ENCODE measurements at places on chromosomes 12 and 14.
A peak's percentile ranks its signal among the peaks of the same experiment; 100 is the strongest.

DNA sequence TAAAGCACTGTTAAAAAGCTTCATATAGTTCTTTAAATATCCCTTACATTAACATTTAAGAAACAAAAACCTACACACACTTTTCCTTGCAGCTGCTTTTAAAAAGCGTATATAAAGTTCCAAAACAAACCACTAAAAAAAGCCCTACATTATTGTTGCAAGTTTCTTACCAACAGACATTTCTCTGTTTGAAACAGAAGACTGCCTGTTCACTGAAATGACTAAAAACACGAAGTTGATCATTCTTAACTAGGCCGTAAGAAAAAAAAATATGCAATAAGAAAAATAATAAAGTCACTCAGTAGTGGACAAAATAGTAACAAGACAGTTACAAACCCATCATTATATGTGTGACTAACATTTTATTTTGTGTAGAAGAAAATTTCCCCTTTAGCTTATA is 37.3 kb downstream of the KIF21A start:
- no peak for DNase-seq

- DNase-seq = no peak
These were observed 32.1 kb downstream of the PRKAB1 start for GRCh38 chr12:119700078-119700477.

DNA sequence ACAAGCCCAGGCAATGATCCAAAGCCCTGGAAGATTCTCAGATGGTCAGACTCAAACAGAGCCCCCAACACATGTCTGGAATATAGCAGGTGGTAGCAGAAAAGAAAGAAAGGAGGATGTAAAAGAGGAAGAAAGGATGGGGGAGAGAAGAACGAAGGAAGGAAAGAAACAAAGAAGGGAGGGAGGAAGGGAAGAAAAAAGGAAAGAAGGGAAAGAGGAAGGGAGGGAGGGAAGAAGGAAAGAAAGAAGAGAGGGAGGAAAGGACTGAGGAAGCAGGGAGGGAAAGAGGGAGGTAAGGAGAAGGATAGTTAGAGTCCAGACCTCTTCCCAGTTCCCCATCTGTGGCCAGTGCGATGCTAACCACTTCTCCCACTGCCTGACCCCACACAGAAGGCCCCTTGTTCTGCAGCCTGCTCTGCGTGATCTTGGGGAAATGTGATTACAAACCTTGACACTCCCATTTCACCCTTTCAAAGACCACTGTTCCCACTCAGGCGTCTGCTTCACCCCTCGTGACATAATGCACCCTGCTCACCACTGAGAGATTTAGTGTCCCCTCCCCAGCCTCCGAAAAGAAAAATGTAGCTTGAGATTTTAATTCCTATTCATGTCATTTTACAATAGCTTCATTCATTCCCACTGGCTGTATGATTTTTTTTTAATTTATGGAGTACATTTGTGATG is 357.9 kb downstream of the BCL11B start:
- DNase-seq = no peak

DNA sequence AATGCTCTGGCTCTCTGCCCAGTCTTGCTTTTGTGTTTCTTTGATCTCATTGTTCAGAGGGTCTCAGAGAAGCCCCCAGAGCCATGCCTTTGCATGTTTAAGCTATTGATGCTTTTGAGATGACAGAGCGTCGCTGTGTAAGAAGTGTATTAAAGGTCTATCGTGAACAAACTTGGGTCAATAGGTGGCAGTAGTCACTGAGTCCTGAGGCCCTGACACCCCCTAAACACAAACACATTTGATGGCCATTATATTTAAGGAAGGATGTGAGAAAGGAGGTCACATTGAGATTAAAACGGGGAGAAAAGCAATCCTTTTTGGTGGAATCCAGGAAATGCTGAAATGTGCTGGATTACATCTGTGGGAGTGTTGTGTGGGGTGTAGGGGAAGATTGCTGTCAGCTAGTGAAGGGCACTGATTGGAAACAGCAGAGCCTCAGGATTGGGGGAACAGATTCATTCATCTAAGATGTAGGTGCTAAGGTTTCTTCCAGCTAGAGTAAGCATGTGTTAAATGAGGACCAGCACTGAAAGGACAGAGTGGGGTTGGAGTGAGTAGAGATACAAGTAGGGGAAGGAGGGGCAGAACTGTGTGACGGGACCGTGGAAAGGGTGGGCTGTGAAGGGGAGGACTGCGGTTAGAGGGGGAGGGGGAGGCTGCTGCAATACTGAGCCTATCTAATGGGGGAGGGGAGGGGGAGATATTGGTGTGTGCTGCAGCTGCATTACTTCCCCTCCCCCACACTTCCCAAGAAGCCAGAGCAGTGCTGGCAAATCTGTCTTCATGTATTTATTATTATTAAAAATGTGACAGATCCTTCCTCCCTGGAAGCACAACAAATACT is 12.7 kb downstream of the NGDN start:
- no peak for DNase-seq

DNA sequence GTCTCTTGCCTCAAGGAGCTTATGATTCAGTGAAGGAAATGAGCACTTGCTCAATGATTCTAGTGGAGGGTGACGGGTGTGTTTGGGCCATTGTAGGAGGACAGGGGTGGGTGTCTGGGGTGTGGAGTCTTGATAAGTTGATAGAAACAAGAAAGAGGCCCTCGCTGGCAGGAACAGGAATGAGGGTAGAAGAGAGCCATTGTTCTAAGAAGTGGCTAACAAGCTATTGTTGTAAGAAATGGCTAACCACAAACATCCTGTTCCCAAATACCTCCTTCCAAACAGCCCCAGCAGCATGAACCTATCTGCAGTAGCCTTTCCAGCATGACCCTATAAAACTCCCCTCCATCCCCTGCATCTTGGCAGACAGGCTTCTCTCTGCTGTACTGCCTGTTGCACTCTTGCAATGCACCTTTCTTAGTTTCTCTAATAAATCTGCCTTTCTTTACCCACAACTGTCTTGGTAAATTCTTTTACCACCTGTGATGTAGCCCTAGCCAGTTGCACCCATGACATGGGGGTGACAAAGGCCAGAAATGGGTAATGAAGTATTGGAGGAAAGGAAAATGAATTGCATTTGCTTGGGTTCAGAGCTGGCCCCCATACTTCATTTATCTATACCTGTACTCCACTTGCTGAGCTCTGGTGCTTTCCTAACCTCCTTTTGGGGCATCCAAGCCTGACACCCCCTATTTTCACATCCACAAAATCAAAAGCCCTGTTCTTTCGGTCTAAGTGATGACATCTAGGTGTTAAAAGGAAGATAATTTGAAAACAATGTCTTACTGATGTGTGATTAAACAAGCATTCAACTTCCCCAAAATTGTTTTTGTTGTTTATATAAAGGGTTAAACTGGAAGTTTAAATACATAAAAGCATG is 389.1 kb downstream of the GRIN2B start:
- no peak for DNase-seq

DNA sequence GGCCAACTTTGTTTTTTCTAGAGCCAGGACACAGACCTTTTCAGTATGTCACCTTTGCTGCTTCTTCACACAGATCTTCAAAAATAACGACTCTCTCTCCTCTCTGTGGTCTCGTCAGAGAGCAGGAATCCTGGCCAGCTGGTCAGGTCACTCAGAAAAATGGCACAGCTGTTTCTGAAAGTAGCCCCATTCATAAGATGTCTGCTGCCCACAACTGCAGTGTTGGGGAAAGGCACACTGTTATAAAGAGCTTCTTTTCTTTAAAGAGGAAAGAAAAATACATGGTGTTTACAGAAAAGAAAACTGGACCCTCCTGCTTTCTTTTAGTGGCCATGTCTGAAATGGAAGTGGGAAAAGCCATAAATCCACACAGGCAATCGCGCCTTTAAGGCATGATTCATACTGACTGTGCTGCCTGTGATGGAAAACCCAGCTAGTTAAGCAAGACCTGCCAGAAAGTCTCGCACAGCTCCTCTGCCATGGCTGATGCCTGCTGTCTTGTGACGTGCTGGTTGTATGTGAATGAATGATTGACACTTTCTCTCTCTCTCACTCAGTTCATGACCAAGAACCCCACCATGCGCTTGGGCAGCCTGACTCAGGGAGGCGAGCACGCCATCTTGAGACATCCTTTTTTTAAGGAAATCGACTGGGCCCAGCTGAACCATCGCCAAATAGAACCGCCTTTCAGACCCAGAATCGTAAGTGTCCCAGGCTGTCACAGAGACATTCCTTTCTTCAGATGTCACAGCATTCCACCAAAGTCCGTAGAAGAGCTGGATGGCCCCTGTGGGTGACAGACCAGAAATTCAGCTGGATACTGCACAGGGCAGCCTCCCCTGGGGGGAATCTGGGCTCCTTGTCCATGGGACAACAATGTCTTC is 147.9 kb upstream of the HIF1A start:
- DNase-seq = peak; percentile 34

- no peak for DNase-seq
These were observed 52.1 kb downstream of the HSPB8 start for GRCh38 chr12:119230807-119231206.

- peak; percentile 85 for DNase-seq
These were observed 2.5 kb upstream of the LRRK2 start for GRCh38 chr12:40222247-40222646.

GRCh38 chr12:53747095-53747494 is 4.7 kb downstream of the CISTR start:
- no peak for DNase-seq

Data from CD14-positive monocyte (primary cell).